ENCODE measurements at places on chromosomes 3 and 15. TPM values are rescaled to one million over a fixed set of nuclear protein-coding genes. Genes with fewer than 3 reads are reported as not detected.

Gene TMEM207
- not detected for total RNA-seq

Gene UBA7
- total RNA-seq, result 32.4 TPM

Gene KCNMB3
- 1.5 TPM for total RNA-seq

Gene ASB14
- total RNA-seq, result under 0.01 TPM

Gene ZNF592
- total RNA-seq, result 3.3 TPM

Gene FRMD5
- 11.1 TPM for total RNA-seq

Gene PTPRG
- total RNA-seq, result 27.9 TPM

Gene SAMD7
- not detected for total RNA-seq

Gene NLGN1
- 20.1 TPM for total RNA-seq

Gene SPTBN5
- 0.11 TPM for total RNA-seq

Gene BCHE
- 13.4 TPM for total RNA-seq

Gene LMAN1L
- not detected for total RNA-seq

Gene RETNLB
- not detected for total RNA-seq

Gene SLCO3A1
- 4.2 TPM for total RNA-seq

Gene CCR3
- not detected for total RNA-seq

Gene SCN11A
- under 0.01 TPM for total RNA-seq

Gene MBNL1
- 299 TPM for total RNA-seq

Gene KCNAB1
- total RNA-seq, result not detected

Gene ROBO1
- total RNA-seq, result 63.6 TPM

Gene ADIPOQ
- not detected for total RNA-seq

Gene FETUB
- total RNA-seq, result not detected

Gene NPAP1
- not detected for total RNA-seq

Gene MASP1
- total RNA-seq, result 56.8 TPM

Gene SLC2A2
- not detected for total RNA-seq

Gene THPO
- 0.66 TPM for total RNA-seq

Gene CCDC9B
- total RNA-seq, result 46.2 TPM

Gene DOCK3
- 0.12 TPM for total RNA-seq

Gene TPRG1
- 1.8 TPM for total RNA-seq

Gene BNC1
- 11.3 TPM for total RNA-seq

Gene DGKG
- total RNA-seq, result 6.3 TPM

Gene MYL3
- not detected for total RNA-seq

Gene TMEM266
- total RNA-seq, result not detected

Gene SYNPR
- not detected for total RNA-seq

Gene MOBP
- total RNA-seq, result under 0.01 TPM

Gene PTX3
- total RNA-seq, result 186 TPM

Gene SLC27A2
- 0.22 TPM for total RNA-seq

Gene SATB1
- 21.5 TPM for total RNA-seq

Gene CLDN18
- total RNA-seq, result 0.12 TPM

Gene GOLGA8R
- total RNA-seq, result 1.9 TPM

Gene ZWILCH
- total RNA-seq, result 15.2 TPM

Gene PLA2G4E
- total RNA-seq, result not detected

Gene ISLR2
- total RNA-seq, result 0.25 TPM

Gene GOLGA8T
- total RNA-seq, result not detected

Gene WNT5A
- total RNA-seq, result 4.4 TPM

Gene UTS2B
- total RNA-seq, result 0.37 TPM

Gene CCK
- 0.62 TPM for total RNA-seq

Gene MUSTN1
- total RNA-seq, result 0.50 TPM

Gene PAQR5
- total RNA-seq, result 1.5 TPM

Gene PIGZ
- 3.9 TPM for total RNA-seq

Gene CKMT1B
- total RNA-seq, result not detected

Gene ROBO2
- 0.37 TPM for total RNA-seq

Gene GOLGA6A
- not detected for total RNA-seq
